Cerebellar cortex (tissue), 1 donor: ENCODE measurements at places on chromosomes 4 and X.
A peak's percentile ranks its signal among the peaks of the same experiment; 100 is the strongest.

GRCh38 chr4:153024466-153024865 is 88.3 kb downstream of the FHDC1 start:
- no peak for DNase-seq

- no peak for DNase-seq
Observed at GRCh38 chr4:188012426-188012945, 16.9 kb downstream of the ZFP42 start.

DNA sequence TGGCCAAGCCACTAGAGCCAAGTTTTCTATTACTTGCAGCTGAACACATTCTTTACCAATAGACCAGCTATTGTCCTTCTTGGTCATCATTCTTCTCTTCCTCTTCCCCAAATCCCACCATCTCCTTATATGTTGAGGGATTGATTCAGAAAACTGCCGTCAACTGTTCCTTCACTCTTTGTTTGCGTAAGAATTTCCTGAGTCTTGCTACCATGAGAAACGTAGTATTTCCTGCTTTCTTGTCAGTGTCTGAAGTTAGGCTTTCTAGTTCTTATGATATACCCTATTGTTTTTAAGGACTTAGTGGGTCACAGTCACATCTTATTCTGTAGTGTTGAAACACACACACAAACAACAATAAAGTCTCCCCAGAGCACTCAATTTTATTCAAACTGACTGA is 20.1 kb downstream of the IGFBP7 start:
- DNase-seq: no peak

DNA sequence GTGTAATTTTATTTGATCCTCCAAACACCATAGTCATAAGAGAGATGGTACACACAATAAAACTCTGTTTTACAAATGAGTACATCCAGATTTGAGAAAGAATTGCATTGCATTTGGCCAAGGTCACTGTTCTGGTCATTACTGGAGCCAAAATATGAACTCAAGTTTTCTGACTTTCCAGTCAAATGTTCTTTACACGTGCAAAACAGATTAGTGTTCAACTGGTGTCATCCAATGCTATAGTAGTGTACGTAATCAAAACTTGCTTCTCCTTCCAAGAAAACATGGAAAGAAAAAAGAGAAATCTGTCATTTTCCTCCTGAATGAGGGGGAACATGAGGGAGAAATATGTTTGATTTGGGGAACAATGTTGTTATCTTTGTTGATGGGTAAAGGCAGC is 291.9 kb downstream of the NAF1 start:
- DNase-seq: no peak

DNA sequence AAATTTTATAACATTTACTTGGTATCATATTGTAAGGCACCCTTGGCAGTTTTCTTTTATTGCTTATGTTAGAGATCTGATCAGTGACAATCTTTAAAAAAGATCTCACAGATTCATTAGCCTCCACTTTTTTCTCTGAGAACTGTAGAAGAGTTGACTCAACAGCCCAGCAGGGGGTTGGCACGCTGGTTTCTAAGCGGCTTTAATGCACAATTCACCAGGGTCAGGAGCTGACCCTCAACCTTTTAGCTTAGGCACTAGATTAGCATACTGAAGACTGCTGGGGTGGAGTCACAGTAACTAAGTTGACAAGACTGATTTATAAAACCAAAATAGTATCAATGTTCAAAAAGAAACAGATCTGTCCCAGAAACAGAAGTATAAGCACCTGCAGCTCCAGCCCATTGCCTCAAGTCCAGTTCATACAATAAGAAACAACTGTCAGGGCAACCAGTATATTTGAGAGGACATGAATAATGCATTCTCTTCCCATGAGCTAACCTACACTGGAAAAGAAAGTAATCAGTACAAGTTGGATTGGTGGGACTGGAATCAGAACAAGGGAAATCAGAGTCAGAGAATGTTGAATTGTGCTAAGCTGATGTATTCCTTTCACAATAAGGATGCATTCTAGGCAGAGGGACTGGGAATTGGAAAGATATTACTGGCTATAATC is 77.6 kb downstream of the PDE5A start:
- DNase-seq: no peak

DNA sequence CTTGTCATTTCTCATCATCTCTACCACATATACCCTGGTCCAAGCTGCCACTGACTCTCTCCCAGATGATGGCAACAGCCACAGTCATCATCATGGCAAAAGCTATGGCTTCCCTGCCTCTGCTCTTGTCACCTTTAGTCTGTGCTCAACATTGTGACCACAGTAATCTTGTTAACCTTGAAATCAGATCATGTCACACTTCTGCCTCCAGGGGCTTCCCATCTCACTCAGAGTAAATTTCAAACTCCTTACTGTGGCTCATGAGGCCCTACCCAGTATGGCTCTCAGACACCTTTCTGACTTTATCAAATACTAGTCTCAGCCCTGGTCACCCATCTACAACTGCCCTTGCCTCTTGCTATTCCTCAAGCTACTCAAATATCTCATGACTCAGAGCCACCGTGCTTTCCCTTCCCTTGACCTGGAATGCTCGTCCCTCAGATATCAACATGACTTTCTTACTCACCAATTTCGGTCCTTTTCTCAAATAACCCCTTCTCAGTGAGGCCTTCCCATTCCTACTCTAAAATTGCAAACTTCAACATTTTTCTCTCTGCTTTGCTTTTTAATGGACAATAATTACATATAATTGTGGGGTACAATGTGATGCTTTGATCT is 41.1 kb upstream of the STIM2 start:
- no peak for DNase-seq

DNA sequence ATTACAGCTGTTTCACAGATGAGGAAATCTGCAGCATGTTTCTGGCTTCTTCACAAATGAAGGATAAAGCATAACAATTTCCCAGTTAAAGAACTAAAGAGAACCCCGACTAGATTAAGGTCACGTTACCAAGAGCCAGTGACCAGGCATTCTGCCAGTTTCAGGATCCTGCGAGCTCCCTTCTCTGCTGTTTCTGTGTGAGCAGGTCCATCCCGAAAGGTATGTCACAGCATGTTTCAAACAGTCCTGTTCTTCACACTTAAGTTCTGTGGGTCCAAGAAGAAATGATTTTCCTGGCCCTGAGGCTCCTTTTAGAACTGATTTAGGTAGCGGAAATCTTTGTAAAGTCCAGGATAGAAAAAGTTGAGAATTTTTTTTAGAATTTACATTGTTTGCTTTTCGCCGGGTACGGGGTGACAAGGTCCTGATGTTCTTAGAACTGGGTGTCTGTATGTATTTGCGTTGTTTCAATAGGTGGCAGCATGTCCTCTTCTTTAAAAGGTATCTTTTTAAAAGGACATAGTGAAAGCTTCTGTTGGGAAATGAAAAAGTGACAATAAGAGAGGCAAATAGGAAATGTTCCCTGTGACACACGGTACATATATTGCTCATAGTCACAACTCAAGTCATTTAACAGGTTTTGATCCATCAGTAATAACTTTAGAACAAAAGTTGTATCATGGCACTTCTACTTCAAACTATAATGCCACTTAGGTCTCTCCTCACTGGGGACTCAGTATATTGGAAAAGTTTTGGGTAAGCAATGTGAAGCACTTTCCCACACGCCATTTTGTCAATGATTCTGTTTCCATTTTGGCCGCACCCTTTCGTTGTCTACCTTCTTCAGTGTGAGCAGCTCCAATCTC is 18.4 kb downstream of the IL21 start:
- DNase-seq: peak; percentile 48

GRCh38 chr4:17068891-17069290 is 170.4 kb upstream of the LDB2 start:
- DNase-seq: no peak

DNA sequence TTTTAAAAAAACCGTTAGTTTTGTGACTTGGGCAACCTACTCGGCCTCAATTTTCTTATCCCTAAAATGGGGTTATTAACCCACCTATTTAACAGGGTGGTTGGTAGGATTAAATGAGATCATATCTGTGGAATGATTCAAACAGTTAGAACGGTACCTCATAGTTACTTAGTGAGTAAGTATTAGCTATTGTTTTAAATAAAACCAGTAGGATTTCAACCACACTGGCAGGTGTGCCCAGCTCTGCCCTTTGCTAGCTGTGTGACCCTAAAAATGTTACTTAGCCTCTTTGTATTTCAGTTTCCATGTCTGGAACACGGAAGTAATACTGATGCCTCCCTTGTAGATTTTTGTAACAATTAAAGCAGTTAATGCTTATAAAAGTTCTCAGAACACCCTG is 225.8 kb upstream of the SPRY1 start:
- DNase-seq: no peak
